ENCODE measurements at places on chromosomes 3 and 15.

- no peak for DNase-seq
Observed at GRCh38 chr15:49058559-49058958, 12.3 kb upstream of the SECISBP2L start.

DNA sequence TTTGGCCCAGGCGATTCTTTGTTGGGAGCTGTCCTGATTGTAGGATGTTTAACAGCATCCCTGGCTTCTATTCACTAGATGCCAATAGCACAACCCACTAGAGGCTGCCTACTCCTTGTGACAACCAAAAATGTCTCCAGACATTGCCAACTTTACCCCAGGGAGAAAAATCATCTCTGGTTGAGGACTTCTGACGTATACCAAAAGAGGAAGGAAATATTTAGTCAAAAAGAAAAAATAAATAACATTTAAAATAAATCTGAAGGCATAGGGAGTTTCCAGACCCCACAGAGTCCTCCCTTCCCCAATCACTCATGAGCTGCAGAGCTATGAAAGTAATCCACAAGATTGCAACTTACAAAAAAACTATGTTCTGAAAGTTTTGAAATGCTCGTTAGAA lies 61.0 kb downstream of the MECOM start:
- DNase-seq, result no peak

DNA sequence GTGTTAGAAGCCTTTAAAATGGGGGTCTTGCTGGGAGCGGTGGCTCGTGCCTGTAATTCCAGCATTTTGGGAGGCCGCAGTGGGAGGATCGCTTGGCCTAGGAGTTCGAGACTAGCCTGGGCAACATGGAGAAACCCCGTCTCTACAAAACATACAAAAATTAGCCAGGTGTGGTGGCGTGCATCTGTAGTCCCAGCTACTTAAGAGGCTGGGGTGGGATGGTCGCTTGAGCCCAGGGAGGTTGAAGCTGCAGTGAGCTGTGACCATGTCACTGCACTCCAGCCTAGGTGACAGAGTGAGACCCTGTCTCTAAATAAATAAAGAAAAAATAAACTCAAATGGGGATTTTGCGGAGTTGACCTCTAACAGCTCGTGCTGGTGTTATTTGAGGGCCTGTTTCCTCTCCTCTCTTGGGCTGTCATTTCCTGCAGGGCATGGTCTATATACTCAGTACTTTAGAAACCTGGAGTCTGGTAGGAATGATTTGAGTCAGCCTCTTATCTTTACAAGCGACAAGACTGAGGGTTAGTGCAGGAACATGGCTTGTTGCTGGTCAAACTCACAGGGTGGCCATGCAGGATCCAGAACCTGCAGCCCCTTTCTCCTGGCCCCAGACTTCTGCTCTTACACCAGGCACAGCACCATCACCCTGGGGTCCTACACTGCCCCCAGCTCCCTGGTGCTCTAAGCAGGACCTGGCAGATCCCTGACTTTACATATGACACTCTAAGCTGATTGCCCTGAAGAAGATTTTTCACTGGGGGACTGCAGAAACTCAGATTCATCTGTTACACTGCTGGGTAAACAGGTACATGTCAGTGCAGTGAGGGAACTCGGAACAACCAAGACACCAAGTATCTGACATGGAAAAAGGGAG lies 15.1 kb downstream of the EHD4 start:
- DNase-seq, result no peak

GRCh38 chr3:24222165-24222805 lies 272.4 kb downstream of the THRB start:
- DNase-seq, result no peak

DNA sequence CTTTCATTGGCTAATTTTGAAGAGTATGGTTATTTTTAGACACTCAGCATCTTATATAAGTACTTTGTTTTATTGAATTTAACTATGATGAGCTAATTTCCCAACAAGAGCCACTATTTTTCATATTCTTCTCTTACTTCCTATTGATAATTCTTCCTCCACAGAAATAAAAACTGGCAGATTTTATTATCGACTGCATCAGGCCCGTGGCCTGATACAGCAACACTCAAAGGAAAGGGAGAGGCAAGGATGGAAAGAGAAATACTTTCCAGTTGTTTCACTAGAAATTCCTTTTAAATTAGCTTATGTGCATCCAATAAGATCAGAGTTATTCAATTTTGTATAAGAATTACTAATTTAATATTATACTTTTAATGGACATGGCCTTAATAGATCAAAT lies 886.3 kb downstream of the ROBO1 start:
- no peak for DNase-seq

- no peak for DNase-seq
Observed at GRCh38 chr3:157522648-157523047, 19.4 kb upstream of the VEPH1 start.

GRCh38 chr3:51712038-51712420 lies 5.2 kb downstream of the GRM2 start:
- no peak for DNase-seq

DNA sequence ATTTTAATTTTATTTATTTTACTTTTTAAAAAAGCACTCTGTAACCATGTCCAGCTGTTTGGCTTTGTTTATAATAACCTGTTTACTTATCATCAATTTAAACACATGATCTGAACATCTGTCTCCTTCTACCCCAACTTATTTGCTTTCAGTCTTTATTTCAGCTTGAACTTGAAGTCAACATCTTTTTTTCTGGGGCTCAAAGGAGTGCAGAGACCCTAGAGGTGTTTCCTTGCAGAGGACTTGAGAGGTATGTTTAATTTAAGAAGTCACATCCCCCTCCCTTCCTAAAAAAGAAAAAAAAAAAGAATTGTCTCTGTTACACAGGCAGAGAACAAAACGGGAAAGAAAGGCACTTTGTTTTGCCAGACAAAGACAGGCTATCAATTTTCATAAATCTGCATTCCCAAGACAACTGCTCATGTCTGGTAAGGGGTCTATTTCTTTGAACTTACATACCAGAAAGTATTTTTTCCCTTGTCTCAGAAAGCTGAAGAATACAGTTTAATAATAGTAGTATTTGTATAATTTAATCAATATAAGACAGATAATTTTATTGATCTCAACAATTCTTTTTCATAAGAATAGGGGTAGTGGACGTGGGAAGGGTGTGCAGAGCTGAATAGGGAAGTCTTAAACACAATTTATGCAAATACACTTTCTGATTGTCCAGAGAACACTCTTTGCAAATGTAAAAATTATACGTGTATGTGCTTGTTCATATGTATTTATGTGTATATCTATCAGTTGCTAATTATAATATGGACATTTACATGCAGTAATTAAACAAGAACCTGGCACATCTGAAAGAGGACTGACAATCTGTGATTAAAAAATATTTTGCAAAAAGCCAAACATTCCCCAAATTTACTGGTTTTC lies 109.7 kb upstream of the PDZRN3 start:
- DNase-seq, result no peak

DNA sequence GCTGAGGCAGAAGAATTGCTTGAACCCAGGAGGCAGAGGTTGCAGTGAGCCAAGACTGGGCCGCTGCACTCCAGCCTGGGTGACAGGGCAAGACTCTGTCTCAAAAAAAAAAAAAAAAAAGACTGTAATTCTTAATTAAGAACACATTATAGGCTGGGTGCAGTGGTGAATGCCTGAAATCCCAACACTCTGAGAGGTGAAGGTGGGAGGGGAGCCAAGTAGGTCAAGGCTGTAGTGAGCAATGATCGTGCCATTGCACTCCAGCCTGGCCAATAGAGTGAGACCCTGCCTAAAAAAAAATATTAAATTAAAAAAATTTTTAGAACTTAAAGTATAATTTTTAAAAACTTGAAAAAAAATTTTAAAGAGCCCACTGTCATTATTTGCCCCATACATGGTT lies 13.4 kb upstream of the ARPIN start:
- DNase-seq, result no peak

DNA sequence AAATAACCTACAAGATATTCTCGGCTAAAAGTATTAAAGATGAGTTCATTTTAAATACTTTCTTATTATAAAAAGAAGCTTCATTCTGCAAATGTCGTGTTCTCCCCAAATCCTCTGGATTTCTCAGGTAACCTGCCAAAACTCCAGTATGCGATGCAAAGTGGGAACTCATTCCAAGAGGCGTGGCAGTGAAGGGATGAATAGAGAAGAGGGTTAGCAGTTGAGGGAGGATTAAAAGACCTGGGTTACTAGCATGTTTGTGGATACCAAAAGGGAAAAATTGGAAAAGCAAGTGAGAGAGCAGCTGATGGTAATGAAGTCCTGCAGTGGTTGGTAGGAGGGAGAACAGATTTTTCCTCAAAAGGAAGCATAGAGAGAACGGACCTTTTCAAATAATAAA lies 61.6 kb downstream of the ATP2C1 start:
- no peak for DNase-seq

- DNase-seq, result no peak
Observed at GRCh38 chr15:53747501-53748068, 11.9 kb downstream of the WDR72 start.

DNA sequence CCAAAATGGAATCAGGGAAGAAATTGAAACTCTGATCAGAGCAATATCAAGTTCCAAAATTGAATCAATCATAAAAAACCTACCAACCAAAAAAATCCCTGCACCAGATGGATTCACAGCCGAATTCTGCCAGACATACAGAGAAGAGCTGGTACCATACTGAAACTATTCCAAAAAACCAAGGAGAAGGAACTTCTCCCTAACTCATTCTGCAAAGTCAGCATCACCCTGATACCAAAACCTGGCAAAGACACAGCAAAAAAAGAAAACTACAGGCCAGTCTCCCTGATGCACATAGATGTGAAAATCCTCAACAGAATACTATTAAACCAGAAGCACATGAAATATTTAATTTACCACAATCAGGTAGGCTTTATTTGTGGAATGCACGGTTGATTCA lies 118.1 kb downstream of the MYRIP start:
- DNase-seq, result no peak

GRCh38 chr3:53008932-53009331 lies 36.9 kb downstream of the SFMBT1 start:
- no peak for DNase-seq

DNA sequence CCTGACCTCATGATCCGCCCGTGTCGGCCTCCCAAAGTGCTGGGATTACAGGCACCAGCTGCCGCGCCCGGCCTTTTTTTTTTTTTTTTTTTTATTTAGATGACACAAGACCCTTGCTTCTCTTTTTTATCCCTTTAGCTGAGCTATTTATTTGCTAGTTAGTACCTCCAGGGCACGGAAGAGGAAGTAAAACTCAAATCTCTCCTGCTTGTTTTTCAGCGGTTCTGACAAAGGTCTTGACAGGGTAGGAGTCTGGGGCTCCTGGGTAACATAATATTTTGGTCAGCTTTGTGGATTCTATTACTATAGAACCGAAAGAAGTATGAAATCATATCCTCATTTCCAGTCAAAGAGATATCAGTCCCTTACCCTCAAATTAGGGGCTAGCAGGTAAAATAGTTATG lies 44.0 kb upstream of the ETV5 start:
- no peak for DNase-seq

DNA sequence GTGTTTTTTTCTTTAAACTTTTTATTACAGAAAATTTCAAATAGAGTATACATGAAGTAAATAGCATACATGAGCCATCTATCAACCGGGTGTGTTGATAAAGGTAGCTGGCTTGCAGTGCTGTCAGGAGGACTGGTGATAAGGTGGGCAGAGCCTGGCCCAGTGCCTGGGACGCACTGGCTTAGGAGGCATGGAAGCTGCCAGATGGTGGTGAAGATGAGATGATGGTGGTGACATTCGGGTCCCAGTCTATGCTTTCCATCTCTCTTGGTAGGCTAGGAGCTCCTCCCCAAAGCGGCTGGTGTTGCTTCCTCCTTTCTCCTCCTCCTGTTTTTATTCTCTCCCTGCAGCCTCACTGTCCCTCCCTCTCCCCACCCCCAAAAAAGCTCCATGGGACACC lies 101.7 kb downstream of the ADCY5 start:
- DNase-seq, result no peak

DNA sequence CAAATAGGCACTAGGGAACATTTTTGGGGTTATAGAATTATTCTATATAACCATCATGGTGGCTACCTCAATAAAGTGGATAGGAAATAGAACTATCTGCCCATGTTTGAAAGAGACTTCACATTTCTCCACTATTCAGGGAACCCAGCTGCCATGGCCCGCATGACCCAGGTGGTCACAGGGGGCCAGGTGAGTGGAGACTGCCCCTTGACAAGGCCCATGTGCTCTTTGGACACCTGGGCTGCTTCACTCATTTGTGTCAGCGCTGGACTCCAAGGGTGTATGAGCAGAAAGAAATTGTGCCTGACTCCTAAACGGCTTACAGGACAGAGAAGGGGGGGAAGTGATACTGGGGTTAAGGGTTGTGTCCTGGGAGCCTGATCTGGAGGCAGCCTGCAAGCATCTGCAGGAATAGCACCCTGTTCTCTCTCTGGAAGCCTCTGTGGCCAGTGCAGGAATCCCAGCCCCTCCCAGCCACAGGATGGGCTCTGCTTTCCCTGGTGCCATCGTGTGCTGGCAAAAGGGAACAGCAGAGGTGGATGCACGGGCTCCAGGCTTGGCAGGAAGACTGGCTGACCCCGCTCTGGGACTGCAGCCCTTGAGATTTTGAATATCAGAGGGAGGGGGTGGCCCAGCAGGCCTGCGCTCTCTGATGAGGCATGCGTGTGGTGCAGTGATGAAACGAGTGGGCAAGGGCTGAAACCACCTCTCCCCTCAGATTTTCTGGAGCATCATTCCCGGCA lies 9.1 kb upstream of the C3orf22 start:
- no peak for DNase-seq

DNA sequence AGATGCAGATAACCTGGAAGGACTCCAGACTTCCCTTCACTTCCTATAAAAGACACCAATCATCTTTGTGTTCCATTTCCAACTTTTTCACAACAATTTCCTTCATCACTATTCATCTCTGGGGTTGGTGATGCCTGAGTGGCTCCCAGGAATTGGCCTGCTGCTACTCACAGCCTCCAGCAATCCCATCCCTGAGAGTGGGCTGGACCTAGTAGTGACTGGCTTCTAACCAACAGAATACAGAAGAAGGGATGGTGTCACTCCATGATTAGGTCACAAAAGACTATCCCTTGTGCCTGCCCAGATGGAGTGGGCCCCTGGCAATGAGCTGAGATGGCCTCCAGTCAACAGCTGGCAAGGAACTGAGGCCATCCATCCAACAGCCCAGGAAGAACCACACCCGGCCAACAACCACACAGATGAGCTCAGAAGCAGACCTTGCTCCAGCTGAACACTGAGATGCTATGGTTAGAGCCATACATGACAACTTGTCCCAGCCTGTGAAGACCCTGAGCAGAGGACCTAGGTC lies 20.9 kb downstream of the OCA2 start:
- DNase-seq, result no peak

- peak; percentile 29 for DNase-seq
Observed at GRCh38 chr15:33126559-33127290, 67.8 kb downstream of the FMN1 start.

- DNase-seq, result no peak
Observed at GRCh38 chr3:149895339-149895738, 75.4 kb downstream of the PFN2 start.
